Stimulated activated CD4-positive, alpha-beta T cell treated with anti-CD3 and anti-CD28 coated beads, TNF-alpha, amount 100 ng/mL, for 48 hours (primary cell): ENCODE measurements at places on chromosomes 1 and 21.

GRCh38 chr1:29772584-29773100, 536.3 kb downstream of the PTPRU start:
- DNase-seq, result no peak

- DNase-seq, result no peak
These were observed 596 bp downstream of the TOR3A start for GRCh38 chr1:179082333-179082998.

DNA sequence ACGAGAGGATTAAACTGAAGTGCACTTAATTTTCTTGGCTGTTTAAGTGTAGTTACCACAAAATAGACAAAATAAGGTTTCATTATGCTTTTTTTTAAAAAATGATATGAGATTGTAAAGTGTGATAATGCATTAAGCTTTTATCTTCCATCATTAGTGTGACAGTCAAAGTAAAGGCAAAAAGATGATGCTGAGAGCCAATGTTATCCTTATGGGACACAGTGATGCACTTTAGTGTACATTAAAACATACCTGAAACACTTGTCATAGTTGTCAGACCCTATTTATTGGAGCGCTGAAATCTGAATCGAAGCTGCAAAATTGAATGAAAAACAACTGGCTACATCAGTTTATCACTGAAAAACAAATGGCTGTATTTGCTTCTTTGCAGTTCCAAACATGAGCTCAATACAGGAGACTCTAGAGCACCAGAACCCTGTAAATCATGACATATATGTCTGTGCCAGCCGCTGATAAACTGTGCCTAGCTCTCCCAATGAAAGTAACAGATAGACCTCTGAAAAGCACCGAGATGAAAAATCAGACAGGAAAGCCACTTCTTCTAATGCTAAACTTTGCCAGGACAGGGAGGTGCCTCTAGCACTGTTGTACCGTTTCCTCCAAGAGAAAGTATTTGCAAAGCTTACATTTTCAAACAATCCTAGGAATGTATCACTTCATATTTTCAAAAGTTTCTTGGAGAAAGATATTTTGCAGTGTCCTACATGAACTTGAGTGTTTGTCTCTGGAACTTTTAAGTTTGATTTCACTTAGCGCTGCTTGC, 120.7 kb upstream of the TMPRSS15 start:
- no peak for DNase-seq

DNA sequence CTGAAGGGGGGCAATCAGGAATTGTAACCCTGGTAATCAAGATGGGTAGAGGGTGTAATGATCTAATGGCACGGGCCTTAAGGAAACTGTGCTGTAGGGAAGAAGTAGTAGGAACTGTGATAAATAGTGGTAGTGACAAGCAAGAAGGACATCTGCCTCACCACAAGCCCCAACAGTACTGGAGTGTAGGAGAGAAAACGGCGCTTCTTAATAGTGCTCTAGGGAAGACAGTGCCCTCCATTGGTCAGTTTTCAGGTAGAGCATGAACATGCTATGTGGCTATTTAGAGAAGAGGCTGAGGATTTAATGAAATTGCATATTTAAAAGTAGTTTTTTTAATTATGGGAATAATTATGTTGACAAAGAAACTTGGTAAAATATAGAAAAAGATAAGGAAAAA, 32.2 kb downstream of the SLC30A7 start:
- DNase-seq, result no peak

- no peak for DNase-seq
These were observed 184.0 kb upstream of the C1orf174 start for GRCh38 chr1:4084048-4084431.

- no peak for DNase-seq
These were observed 7.4 kb downstream of the WNT2B start for GRCh38 chr1:112516141-112516540.
